ENCODE measurements at places on chromosomes 6 and 20. TPM values are rescaled to one million over a fixed set of nuclear protein-coding genes. Genes with fewer than 3 reads are reported as not detected.

DNA sequence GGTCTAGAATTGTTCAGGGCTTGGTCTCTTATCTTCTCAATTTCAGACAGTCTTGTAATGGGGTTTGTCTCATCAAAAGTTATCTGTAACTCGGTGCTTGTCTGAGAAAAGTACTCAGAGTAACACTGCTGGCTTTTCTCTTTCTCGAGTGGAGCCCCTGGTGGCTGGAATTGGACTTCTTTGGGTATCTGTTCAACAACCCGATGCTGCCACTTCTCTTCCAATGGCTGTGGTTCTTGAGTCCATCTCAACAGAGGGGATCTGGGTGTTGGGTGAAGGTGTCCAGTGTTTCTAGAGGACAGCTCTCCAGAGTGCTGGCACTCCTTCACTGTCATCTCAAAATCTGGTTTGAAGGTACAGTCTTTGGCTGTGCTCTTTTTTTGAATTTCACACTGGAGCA, 24.6 kb downstream of the DST start:
- DNase-seq = no peak

SIRPB1 gene
- 5.9 TPM for total RNA-seq

- no peak for DNase-seq
These were observed 73.8 kb downstream of the SASH1 start for GRCh38 chr6:148416330-148416965.

DNA sequence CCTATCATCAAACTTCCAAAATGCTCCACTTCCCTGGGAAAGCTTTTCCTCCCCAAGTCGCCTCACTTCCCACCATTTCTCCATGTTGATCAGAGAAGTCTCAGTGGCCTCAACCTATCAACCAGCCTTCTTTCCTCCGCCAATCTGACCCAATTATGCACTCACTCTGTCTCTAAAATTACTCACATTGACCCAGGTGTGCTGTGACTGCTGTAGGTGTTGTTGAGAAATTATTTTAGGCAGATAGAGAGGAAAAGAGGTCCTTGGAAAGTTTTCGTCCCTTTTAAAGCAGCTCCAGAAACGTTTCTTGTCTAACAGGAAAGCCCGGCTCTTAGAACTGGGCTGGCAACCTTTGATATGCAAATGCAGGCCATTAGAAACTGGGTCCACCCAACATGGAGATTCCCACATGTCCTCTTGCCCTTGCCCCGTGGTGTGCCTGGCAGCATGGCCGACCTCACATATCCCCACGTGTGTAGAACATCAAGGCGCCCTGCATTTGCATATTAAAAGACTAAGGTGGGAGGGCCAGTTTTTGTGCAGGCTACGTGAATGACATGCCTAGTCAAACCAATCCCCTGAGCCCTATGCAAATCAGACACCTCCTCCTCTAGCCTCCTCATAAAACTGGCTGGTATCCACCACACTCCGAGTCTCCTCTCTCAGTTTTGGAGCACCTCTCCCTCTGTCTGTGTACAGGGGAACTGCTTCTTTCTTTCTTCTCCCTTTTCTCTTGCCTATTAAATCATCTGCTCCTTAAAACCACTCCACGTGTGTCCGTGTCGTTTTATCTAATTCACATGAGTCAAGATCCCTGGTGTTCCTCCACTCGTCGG, 12.9 kb downstream of the IPCEF1 start:
- peak; percentile 85 for DNase-seq

NR2E1 gene
- 0.18 TPM for total RNA-seq

DNA sequence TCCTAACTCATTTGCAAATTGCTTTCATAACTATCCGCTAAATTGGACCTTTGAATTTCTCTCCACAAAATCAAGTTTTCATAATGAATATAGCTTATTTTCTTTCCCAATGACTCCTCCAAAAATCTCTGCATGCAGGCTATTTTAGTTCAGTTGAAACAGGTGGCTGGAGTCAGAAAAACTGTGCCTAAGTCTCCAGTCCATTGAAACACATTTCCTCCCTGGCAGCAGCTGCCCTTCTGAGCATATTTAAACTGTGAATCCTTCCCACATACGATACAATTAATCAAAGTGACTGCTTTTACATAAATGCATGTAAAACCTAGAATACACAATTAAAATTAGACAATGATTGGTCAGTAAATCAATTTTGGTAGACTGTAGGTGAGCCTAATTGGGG, 344.6 kb upstream of the MARCKS start:
- no peak for DNase-seq

DNA sequence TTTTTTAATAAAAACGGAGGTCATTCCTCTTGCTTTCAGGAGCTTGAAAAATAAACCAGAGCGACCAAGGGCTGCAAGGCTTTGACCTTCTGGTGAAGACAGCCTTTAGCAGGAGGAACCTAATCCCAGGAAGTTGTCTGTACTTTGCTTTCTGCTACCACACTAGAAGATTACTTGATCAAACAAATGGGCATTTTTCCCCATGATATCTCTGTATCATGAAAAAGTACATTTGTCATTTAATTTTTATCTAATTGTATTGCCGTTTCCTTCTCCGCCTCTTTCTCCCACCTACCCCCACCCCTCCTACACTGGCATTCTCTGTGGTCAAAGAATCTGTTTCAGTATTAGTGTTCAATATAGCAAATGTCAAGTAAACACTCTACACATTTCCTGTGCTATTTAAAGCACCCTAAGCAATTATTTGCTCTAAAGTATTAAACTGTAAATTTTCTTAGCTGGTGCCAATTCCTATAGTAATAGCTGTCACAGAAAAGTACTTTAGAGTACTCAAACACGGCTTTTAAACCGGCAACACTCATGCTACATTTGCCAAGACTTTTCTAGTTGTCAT, 29.7 kb downstream of the ATXN1 start:
- no peak for DNase-seq

SLA2 gene
- total RNA-seq = 1.5 TPM

Measured in ureter (tissue), 1 donor.